WTC11 (cell line): ENCODE measurements at places on chromosomes 13 and 19. TPM values are rescaled to one million over a fixed set of nuclear protein-coding genes. Genes with fewer than 3 reads are reported as not detected.
A peak's percentile ranks its signal among the peaks of the same experiment; 100 is the strongest.

GRCh38 chr19:18264971-18265540 is 9.2 kb downstream of the IQCN start:
- H3K4me1 ChIP-seq = no peaks in the 10 kb centered on the region
- no peaks in the 10 kb centered on the region for H3K36me3 ChIP-seq
- H3K27ac ChIP-seq = no peak overlapping the region
- no peak for DNase-seq
- no peak overlapping the region for H3K4me3 ChIP-seq
- H3K27me3 ChIP-seq = no peaks in the 10 kb centered on the region; the same call in 1 of the 2 replicates

DNA sequence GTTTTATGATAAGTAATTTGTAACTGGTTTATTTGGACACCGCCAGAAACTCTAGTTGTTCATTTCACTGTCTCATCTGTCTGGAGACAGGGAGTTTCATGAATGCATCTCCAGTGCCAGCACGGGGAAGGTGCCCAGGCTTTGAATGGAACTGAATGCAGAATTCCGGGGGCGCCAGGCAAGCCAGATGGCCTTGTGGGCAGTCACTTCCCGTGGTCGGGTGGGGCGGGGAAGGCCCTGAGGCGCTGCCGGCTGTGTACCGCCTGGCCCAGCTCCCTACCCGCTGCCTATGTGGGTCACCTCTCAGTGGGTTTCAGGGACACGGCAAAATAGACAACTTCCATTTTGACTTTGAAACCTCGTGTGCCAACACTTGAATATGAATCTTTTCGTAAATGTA is 28.8 kb upstream of the MCF2L start:
- 0 out of 2 replicates have a peak, but pooled peaks cover 3% of the 10 kb centered on the region for H3K27me3 ChIP-seq
- H3K27ac ChIP-seq = no peak overlapping the region
- H3K4me3 ChIP-seq = no peak overlapping the region
- peaks cover 9% of the 10 kb centered on the region for H3K4me1 ChIP-seq

DNA sequence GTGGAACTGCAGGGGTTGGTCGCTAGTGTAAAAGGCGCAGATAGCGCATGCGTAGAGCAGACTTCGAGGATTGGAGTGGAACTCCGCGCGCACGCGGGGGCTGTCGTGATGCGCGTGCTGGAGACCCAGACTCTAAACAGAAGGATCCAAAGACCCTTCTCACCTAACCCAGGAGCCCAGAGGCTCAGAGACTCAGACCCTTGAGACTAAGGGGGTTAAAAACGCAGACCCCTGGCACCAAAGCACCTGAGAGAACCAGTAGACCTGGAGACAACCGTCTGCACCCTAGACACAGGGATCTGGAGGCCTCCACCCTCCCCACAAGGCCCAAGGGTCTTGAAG is 567 bp upstream of the CTU1 start:
- H3K4me1 ChIP-seq = peaks cover 8% of the 10 kb centered on the region
- no peak overlapping the region for H3K27ac ChIP-seq
- H3K4me3 ChIP-seq = peak overlapping the region; percentile 90
- H3K27me3 ChIP-seq = peaks cover 9% of the 10 kb centered on the region
- DNase-seq = no peak

DNA sequence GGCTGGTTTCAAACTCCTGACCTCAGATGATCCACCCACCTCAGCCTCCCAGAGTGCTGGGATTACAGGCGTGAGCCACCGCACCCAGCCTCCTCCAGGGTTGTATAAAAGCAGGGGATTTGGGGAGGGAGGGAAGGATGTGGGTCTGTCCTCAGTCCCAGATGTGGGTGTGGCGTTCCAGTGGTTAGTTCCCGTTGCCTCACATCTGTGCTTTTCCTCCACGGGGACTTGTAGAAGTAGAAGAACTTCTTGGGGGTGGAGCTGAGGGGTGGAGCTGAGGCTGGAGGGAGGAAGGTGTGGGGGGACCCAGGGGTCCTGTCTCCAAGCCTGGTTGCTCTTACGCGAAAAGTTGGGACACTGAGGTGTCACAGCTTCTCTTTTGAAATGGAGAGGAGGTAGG is 514 bp upstream of the MCEMP1 start:
- H3K4me3 ChIP-seq = no peak overlapping the region
- peaks cover 70% of the 10 kb centered on the region for H3K27me3 ChIP-seq
- H3K36me3 ChIP-seq = no peaks in the 10 kb centered on the region; the same call in 1 of the 2 replicates
- H3K27ac ChIP-seq = no peak overlapping the region

DNA sequence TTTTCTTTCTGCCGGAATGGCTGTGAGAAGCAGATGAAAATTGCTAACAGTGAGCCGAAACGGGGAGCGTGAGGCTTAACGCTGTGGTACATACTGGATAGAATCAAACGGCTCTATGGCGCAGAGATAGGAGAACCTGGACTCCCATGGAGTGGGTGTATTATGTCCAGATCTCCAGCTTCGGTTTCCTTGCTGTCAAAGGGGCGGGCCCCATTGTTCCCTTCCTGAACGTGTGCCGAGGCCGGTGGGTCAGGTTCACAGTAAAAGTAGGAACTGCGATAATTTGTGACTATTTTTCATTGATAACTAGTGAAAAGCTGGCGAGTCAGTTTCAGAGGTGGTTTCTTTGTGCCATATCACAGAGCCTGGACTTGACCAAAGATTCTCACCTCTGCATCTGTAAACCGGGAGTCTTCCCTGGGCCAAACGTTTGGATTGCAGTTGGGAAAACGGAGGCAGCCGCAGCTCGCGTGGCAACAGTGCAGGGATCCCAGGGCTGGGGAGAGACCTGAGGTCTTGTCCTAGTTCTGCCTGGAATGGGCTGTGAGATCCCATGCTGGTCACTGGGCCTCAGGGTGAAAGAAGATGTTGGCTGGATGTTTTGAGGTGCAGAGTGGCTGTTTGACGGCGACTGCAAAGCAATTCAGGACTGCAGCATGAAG is 752 bp downstream of the RPL18A start:
- H3K27ac ChIP-seq = peak overlapping the region; percentile 97
- DNase-seq = no peak
- peaks cover 25% of the 10 kb centered on the region for H3K4me1 ChIP-seq
- peak overlapping the region; percentile 99 for H3K4me3 ChIP-seq
- H3K36me3 ChIP-seq = peaks cover 48% of the 10 kb centered on the region

GRCh38 chr19:35438527-35438926 is 9.5 kb upstream of the FFAR2 start:
- no peak overlapping the region for H3K27ac ChIP-seq
- H3K4me3 ChIP-seq = no peak overlapping the region
- peaks cover 5% of the 10 kb centered on the region for H3K27me3 ChIP-seq
- DNase-seq = no peak
- no peaks in the 10 kb centered on the region for H3K4me1 ChIP-seq
- H3K36me3 ChIP-seq = no peaks in the 10 kb centered on the region

DNA sequence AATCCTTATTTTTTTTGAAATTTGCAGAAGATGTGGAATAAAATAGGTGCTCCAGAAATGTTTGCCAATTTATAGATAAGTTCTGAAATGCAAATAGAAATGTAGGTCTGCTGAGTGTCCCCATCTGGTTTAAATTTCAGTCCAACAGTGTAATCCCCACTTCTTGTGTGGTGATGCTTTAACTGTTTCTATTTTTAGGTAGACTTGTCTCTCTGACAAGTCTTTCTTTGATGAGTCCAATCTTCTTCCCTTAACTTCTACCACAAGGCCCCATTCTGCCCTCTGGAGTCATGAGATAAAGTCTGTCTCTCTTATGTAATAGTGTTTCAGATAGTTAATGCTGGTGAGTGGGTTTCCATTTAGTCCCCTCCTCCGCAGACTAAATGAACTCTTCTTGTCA is 390.4 kb downstream of the RFC3 start:
- peaks cover 7% of the 10 kb centered on the region; the same call in 1 of the 2 replicates for H3K36me3 ChIP-seq
- H3K27ac ChIP-seq = no peak overlapping the region
- no peak overlapping the region for H3K4me3 ChIP-seq
- H3K27me3 ChIP-seq = no peaks in the 10 kb centered on the region
- peaks cover 4% of the 10 kb centered on the region for H3K4me1 ChIP-seq

GRCh38 chr13:102825921-102826706 is 19.7 kb upstream of the ERCC5 start:
- peaks cover 15% of the 10 kb centered on the region for H3K36me3 ChIP-seq
- H3K27me3 ChIP-seq = no peaks in the 10 kb centered on the region
- no peak overlapping the region for H3K4me3 ChIP-seq

DNA sequence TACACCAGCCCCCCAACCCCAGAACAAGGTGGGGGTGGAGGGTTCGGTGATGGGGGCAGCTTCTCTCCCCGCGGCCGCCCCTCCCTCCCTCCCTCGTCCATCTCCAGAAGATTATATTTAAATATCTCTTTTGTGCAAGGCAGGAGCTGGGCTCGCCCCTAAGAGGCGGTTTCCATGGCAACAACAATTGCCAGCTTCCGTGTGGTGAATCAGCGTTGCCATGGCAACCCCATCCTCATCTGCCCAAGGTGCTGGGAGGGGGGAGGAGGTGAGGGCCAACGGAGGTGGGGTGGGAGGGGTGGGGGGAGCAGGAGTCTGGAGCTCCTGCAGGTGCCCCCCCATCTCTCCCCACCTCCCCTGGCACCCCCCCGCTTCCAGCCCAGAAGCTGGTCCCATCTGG is 46.4 kb downstream of the CELF5 start:
- H3K36me3 ChIP-seq = no peaks in the 10 kb centered on the region
- H3K27ac ChIP-seq = no peak overlapping the region
- peaks cover 7% of the 10 kb centered on the region for H3K4me1 ChIP-seq
- H3K27me3 ChIP-seq = peaks cover 63% of the 10 kb centered on the region
- DNase-seq = peak; percentile 66

Gene PSG11
- total RNA-seq = not detected in 3 replicates

Gene ZNF606
- 24.5 to 26.2 TPM (median 26.1 TPM) in 3 replicates for total RNA-seq

Gene PROZ
- not detected in 3 replicates for total RNA-seq

DNA sequence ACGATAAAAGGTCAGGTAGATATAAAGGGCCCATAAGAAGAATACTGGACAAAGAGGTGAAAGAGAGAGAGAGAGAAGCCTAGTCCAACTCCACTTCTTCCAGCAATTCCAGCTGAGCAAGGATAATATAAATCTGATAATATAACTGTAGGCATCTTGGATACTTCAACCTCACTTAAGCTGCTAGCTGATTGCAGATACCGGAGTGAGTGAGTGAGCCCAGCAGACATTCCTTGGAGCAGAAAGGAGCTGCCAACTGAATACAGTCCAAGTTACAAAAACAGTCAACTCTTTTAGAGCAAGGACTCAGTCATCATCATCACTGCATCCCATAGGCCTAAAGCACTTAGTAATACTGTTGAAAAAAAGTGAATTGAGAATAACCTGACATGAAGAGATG is 387.6 kb downstream of the SLITRK6 start:
- no peak overlapping the region for H3K27ac ChIP-seq
- peaks cover 7% of the 10 kb centered on the region for H3K4me1 ChIP-seq
- no peak for DNase-seq
- H3K4me3 ChIP-seq = no peak overlapping the region
- H3K27me3 ChIP-seq = no peaks in the 10 kb centered on the region
- H3K36me3 ChIP-seq = no peaks in the 10 kb centered on the region

Gene CPAMD8
- total RNA-seq = 6.9 to 10.8 TPM (median 7.9 TPM) in 3 replicates

Gene TSKS
- 0.30 to 0.55 TPM (median 0.48 TPM) in 3 replicates for total RNA-seq

- H3K36me3 ChIP-seq = peaks cover 23% of the 10 kb centered on the region
- no peak for DNase-seq
- H3K27ac ChIP-seq = peak overlapping the region; percentile 74; the same call in 1 of the 2 replicates
- peaks cover 16% of the 10 kb centered on the region for H3K27me3 ChIP-seq
These were observed 3.0 kb downstream of the MIER2 start for GRCh38 chr19:341386-342127.
